ENCODE measurements at places on chromosomes 11 and 22. TPM values are rescaled to one million over a fixed set of nuclear protein-coding genes. Genes with fewer than 3 reads are reported as not detected.

Gene SCGB2A2
- not detected for total RNA-seq

Gene ADAMTS15
- total RNA-seq: 26.2 TPM

Gene APLNR
- total RNA-seq: 0.90 TPM

Gene RFPL2
- total RNA-seq: not detected

Gene OR8B3
- not detected for total RNA-seq

Gene OR52A1
- total RNA-seq: not detected

Gene MEI1
- 3.7 TPM for total RNA-seq

Gene CRYBB2
- total RNA-seq: not detected

Gene OR8J1
- total RNA-seq: not detected

Gene INS
- total RNA-seq: not detected

Gene MMP12
- total RNA-seq: not detected

Gene MRGPRG
- total RNA-seq: not detected

Gene SLC25A18
- not detected for total RNA-seq

Gene TSPAN32
- total RNA-seq: not detected

Gene CLMP
- under 0.01 TPM for total RNA-seq

Gene CD3E
- not detected for total RNA-seq

Gene LSP1
- total RNA-seq: under 0.01 TPM

Gene LIF
- 0.25 TPM for total RNA-seq

Gene TSG101
- 43.9 TPM for total RNA-seq

Gene TREH
- not detected for total RNA-seq

Gene GGT1
- total RNA-seq: 23.0 TPM
